ENCODE measurements at places on chromosomes 1 and 21.

GRCh38 chr1:1161078-1161682 is 12.5 kb upstream of the TTLL10 start:
- H3K36me3 ChIP-seq, result no peaks in the 10 kb centered on the region
- H3K27ac ChIP-seq, result no peak overlapping the region
- peaks cover 4% of the 10 kb centered on the region for H3K4me1 ChIP-seq
- no peaks in the 10 kb centered on the region for H3K27me3 ChIP-seq
- H3K4me3 ChIP-seq, result no peak overlapping the region

- no peaks in the 10 kb centered on the region for H3K27me3 ChIP-seq
- H3K27ac ChIP-seq, result no peak overlapping the region
- DNase-seq, result no peak
- no peak overlapping the region for H3K4me3 ChIP-seq
Observed at GRCh38 chr1:67726224-67726623, 41.2 kb downstream of the GADD45A start.

- no peaks in the 10 kb centered on the region for H3K27me3 ChIP-seq
- no peak overlapping the region for H3K27ac ChIP-seq
- H3K4me1 ChIP-seq, result no peaks in the 10 kb centered on the region
- H3K4me3 ChIP-seq, result no peak overlapping the region
- H3K36me3 ChIP-seq, result no peaks in the 10 kb centered on the region
Observed at GRCh38 chr1:221511797-221512196, 230.1 kb downstream of the DUSP10 start.

DNA sequence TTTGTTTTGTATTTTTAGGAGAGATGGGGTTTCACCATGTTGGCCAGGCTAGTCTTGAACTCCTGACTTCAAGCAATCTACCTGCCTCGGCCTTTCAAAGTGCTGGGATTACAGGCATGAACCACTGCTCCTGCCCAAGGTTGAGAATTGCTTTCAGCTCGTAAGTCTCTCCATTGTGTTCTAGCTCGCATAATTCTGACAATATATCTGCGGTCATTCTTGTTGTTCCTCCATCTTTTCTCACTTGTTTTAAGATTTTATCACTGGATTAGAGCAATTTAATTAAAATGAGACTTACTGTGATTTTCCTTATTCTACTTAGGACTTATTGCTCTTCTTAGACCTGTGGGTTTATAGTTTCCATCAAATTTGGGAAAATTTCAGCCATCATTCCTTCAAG is 102.9 kb downstream of the AHCTF1 start:
- no peaks in the 10 kb centered on the region for H3K4me1 ChIP-seq
- H3K27ac ChIP-seq, result no peak overlapping the region
- no peaks in the 10 kb centered on the region for H3K36me3 ChIP-seq
- DNase-seq, result no peak
- H3K4me3 ChIP-seq, result no peak overlapping the region
- H3K27me3 ChIP-seq, result no peaks in the 10 kb centered on the region

DNA sequence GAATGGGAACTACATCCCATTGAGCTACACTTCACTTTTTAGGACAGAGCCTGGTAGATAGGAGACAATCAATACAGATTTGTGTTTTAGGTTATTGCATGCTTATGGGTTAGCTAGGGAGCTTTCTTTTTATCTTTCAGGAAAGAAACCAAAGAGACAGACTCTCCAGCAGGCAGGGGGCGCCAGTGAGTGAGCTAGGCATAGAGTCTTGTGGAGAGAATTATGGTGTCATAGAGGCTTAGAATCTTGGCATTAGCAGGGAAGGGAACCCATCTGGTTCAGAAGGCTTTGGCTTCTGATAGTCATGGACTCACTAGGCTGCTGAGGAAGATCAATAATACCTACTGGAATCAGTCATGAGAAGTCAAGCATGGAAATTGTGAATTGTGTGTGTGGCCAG is at the start of gene SMCP:
SMCP (plus strand) TSS at position 281 of the 400 bp plus-strand sequence. CDS start 6,101 bp downstream, outside the sequence.
- H3K4me1 ChIP-seq, result no peaks in the 10 kb centered on the region
- no peak within 1 kb of the TSS for H3K4me3 ChIP-seq
- no peak within 1 kb of the TSS for H3K27ac ChIP-seq
- no peak for DNase-seq
- no peaks in the 10 kb centered on the region for H3K27me3 ChIP-seq
- H3K36me3 ChIP-seq, result no peaks in the 10 kb centered on the region

GRCh38 chr1:30753660-30754123 is 3.9 kb downstream of the LAPTM5 start:
- H3K36me3 ChIP-seq, result no peaks in the 10 kb centered on the region
- peak overlapping the region; percentile 98 for H3K27ac ChIP-seq
- H3K4me1 ChIP-seq, result peaks cover 78% of the 10 kb centered on the region
- H3K4me3 ChIP-seq, result peak overlapping the region; percentile 80
- H3K27me3 ChIP-seq, result no peaks in the 10 kb centered on the region

DNA sequence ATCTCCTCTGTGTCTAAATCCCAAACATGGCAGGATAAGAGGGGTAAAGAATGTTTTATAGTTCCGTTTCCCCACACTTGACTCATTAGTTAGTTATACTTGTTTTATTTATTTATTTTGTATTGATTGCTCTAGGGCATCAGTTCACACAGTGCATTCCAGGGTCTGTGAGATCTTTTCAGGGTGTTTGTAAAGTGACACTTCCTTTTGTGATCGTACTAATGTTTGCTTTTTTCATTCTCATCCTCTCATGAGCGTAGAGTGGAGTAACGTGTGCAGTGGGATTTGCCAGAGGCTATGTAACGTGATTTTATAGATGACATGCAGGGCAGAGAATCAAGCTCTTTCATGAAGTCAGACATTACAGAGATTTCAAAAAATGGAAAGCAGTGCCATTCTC is 103.2 kb downstream of the SCCPDH start:
- H3K36me3 ChIP-seq, result no peaks in the 10 kb centered on the region
- H3K27me3 ChIP-seq, result no peaks in the 10 kb centered on the region
- H3K27ac ChIP-seq, result no peak overlapping the region
- H3K4me1 ChIP-seq, result no peaks in the 10 kb centered on the region
- DNase-seq, result no peak

DNA sequence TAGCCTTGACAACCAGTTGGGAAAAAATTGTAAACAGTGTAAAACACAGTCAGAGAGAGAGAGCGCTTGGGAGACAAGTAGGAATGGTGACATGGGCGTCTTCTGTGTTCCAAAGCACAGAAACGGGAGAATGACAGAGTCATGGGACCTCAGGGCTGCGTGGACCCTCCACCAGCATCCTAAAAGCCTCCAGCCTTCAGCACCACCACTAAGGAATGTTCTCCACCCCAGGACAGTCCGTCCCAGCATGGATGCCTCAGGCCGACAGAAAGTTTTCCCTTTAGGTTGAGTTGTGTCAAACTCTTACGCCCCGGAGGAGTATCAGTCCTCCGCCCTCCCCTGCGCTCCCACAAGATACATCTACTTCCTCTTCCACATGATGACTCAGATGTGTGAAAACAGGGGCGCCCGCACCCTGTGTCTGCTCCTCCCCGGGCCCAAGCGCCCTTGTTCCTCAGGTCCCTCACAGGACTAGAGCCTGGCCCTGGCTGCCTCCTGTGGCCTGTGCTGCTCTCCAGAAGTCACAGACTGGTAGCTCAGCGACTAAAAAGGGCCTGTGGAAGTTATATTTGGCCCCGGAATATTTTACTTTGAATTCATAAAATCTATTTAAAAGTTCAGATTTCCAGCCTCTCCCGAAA is 63.9 kb upstream of the EFHD2 start:
- H3K27ac ChIP-seq, result no peak overlapping the region
- H3K4me1 ChIP-seq, result no peaks in the 10 kb centered on the region
- H3K4me3 ChIP-seq, result peak overlapping the region; percentile 25
- no peaks in the 10 kb centered on the region for H3K36me3 ChIP-seq
- H3K27me3 ChIP-seq, result no peaks in the 10 kb centered on the region

GRCh38 chr1:42282867-42283583 is 52.0 kb downstream of the FOXJ3 start:
- no peak for DNase-seq
- no peaks in the 10 kb centered on the region for H3K27me3 ChIP-seq
- H3K4me1 ChIP-seq, result no peaks in the 10 kb centered on the region
- H3K4me3 ChIP-seq, result no peak overlapping the region
- H3K36me3 ChIP-seq, result no peaks in the 10 kb centered on the region
- H3K27ac ChIP-seq, result no peak overlapping the region

DNA sequence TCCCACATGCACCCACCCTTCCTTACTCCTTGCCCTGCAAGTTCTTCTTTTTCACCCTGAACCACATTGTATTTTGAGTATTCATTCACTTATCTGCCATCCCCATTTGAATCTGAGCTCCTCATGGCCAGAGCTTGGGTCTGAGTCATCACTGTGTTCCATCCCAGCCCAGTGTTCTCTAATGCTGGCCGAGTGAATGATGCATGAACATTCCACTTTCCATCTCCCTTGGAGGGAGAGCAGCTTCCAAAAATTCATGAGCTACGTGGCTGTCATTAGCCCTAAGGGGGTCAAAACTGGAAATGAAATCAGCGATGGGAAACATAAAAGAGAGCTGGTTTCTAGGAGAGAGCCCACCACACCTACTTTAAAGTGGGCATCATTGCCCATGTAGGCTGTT is 187.0 kb upstream of the USP24 start:
- no peak overlapping the region for H3K4me3 ChIP-seq
- H3K4me1 ChIP-seq, result no peaks in the 10 kb centered on the region
- no peaks in the 10 kb centered on the region for H3K36me3 ChIP-seq
- no peak overlapping the region for H3K27ac ChIP-seq
- DNase-seq, result no peak
- no peaks in the 10 kb centered on the region for H3K27me3 ChIP-seq

- no peaks in the 10 kb centered on the region for H3K27me3 ChIP-seq
- H3K27ac ChIP-seq, result no peak overlapping the region
- peak overlapping the region; percentile 44 for H3K4me3 ChIP-seq
- no peaks in the 10 kb centered on the region for H3K36me3 ChIP-seq
Observed at GRCh38 chr1:59696421-59697115, 118.2 kb upstream of the HOOK1 start.

DNA sequence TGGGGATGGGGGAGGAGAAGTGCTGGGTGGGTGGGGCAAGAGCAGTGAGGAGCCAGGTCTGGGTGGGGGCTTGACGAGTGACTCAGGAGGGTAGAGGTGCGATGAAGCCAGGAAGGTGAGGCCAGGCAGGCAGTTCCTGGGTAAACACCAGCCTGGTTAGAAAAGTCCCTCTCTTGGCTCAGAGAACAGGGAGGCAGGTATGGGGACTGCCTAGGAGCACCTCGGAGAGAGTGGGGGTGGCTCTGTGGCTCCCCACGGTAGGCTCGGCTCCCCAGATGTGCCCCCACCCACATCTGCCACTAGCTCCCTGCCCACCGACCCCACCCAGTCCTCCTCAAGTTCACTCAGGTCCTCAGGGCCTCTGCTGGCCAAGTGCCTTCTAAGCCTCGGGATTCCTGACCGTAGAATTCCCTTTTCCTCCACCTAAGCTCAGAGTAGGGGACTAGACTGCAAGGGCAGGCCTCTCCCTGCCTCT is 1.2 kb downstream of the HSPG2 start:
- DNase-seq, result no peak
- H3K36me3 ChIP-seq, result no peaks in the 10 kb centered on the region
- H3K27me3 ChIP-seq, result no peaks in the 10 kb centered on the region
- no peaks in the 10 kb centered on the region for H3K4me1 ChIP-seq
- H3K27ac ChIP-seq, result no peak overlapping the region
- peak overlapping the region; percentile 45 for H3K4me3 ChIP-seq

GRCh38 chr1:236850077-236850979 is 55.2 kb downstream of the MTR start:
- no peak overlapping the region for H3K4me3 ChIP-seq
- H3K27ac ChIP-seq, result no peak overlapping the region
- no peaks in the 10 kb centered on the region for H3K27me3 ChIP-seq
- no peaks in the 10 kb centered on the region for H3K4me1 ChIP-seq
- peaks cover 61% of the 10 kb centered on the region for H3K36me3 ChIP-seq
- DNase-seq, result no peak

DNA sequence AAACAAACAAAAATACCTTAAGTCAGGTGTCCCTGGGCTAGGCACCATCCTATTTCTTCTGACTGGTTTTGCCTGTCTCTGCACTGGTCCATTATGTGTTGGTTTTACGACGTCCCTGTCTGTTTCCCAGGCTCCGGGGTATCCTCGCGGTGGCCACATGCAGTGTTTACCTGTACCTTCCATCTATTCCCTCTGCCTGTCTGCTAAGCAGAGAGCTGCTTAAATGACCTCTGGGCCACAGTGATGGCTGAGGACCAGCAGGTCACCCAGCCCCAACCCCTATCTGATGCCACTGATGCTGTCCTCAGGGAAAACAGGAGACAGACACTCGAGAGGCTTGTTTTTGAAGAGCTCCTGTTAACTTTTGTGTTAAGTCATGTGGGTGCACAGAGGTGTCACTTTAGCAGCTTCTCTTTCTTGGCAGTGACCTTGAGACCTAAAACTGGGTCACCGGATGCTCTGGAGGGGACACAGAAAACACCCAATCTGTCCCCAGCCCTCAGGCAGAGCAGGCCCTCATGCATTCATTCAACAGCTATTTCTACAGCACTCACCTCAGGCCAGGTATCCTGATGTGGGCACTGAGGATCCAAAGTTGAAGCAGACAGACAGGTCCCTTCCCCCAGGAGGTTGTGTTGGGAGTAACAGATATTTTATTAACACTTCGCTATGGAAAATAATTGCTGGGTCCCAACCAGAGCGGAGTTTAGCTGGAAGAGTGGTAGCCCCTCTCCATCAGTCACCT is 4.4 kb upstream of the EFHD2 start:
- no peaks in the 10 kb centered on the region for H3K36me3 ChIP-seq
- no peak for DNase-seq
- H3K27ac ChIP-seq, result no peak overlapping the region
- peaks cover 39% of the 10 kb centered on the region for H3K4me1 ChIP-seq
- no peak overlapping the region for H3K4me3 ChIP-seq

DNA sequence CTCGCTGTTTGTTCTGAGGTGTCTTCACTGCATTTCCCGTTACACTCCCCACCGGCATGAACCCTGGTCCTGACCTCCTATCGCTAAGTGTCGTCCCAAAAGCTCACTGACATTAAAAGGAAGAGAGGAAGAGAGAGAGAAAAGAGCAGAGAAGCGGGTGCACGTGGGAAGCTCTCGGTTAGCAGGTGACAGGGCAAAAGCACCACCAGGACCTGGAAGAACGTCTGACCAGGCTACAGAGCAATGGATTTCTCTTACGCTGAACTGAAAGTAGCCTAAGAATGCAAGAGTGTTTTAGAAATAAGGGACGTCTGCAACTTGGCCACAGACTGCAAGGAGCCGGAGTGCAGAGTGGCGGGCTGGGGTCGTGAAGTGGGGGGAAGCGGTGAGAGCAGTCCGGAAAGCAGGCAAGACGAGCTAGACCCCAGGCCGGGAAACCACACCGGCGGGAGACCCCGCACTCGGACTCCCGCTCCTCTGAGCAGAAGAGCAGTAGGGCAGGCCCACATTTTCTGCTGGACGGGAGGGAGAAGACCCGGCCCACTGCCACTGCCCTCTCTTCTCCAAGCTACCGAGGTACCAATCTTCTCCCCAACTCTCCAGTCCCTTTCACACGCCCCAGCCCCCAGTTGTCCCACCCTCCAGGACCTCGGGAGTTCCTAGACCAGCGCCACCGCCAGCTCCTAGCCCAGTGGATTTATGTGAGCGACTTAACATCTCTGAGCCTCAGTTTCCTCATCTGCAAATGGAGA is 8.3 kb upstream of the MPZL1 start:
- H3K27me3 ChIP-seq, result no peaks in the 10 kb centered on the region
- H3K27ac ChIP-seq, result peak overlapping the region; percentile 48
- peak; percentile 24 for DNase-seq
- H3K4me3 ChIP-seq, result peak overlapping the region; percentile 88
- no peaks in the 10 kb centered on the region for H3K4me1 ChIP-seq

GRCh38 chr1:223622132-223622842 is 43.2 kb downstream of the CAPN8 start:
- H3K4me3 ChIP-seq, result no peak overlapping the region
- no peaks in the 10 kb centered on the region for H3K36me3 ChIP-seq
- DNase-seq, result no peak
- no peaks in the 10 kb centered on the region for H3K4me1 ChIP-seq
- H3K27ac ChIP-seq, result no peak overlapping the region
- H3K27me3 ChIP-seq, result no peaks in the 10 kb centered on the region

Measured in naive thymus-derived CD4-positive, alpha-beta T cell (primary cell).